ENCODE measurements at places on chromosomes 1 and 21.

DNA sequence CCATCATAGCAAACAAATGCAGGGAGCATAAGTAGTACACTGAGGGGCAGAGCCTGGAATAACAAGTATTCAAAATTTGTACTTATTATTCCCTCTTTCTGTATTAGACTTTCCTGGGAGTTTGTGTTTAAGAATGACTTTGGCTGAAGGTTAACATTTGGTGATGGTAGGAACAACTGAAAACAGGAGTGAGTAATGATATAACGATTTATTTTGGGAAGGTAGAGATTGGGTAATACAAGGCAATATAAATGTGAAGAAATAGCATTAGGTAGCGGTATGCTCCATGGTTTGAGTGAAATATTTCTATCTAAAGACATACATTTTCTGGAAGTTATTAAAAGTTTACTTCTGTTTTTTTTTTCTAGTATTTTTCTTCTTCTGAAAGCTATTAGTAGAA is 18.5 kb upstream of the C1orf21 start:
- DNase-seq = no peak

GRCh38 chr21:33866826-33867225 is 48.8 kb downstream of the ATP5PO start:
- DNase-seq = no peak

DNA sequence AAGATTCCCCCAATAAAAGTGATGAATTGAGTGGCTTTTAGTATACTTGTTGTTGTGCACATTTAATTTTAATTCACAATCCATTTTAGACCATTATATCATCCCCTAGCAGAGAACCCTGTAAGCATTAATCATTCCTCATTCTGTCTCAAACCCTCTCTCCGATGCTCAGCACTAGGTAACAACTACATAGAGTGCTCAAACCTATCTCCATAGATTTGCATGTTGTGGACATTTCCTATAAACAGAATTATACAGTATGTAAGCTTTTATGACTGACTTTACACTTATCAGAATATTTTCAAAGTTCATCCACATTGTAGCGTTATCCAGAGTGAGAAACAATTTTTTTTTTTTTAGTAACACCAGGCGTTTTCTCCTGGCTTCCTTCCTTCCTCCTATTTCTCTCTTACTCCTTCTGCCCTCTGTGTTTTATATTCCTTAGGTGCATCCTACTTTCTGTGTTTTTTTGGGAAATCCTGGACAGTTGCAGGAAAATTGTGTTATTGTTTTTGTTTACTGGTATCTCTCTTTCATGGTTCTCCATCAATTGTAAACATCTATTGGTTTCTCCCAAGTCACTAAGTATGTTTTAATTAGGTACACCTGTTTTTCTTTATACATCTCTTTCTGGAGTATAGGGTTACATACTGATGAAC is 1528.0 kb upstream of the TPTE start:
- no peak for DNase-seq

GRCh38 chr1:111746614-111746999 is 7.4 kb upstream of the INKA2 start:
- no peak for DNase-seq

GRCh38 chr1:110604586-110605148 is 1.5 kb downstream of the KCNA2 start:
- no peak for DNase-seq

- DNase-seq = peak; percentile 95
These were observed 45.8 kb downstream of the MIGA1 start for GRCh38 chr1:77825131-77825709.

- DNase-seq = peak; percentile 66
These were observed 28.8 kb downstream of the TAF5L start for GRCh38 chr1:229596925-229597699.

- DNase-seq = peak; percentile 16
These were observed 19.7 kb downstream of the GPSM2 start for GRCh38 chr1:108896146-108897145.

- DNase-seq = no peak
These were observed 69.6 kb upstream of the B3GALNT2 start for GRCh38 chr1:235573880-235574279.

- peak; percentile 34 for DNase-seq
These were observed 36.7 kb downstream of the ZBTB40 start for GRCh38 chr1:22488319-22488718.

DNA sequence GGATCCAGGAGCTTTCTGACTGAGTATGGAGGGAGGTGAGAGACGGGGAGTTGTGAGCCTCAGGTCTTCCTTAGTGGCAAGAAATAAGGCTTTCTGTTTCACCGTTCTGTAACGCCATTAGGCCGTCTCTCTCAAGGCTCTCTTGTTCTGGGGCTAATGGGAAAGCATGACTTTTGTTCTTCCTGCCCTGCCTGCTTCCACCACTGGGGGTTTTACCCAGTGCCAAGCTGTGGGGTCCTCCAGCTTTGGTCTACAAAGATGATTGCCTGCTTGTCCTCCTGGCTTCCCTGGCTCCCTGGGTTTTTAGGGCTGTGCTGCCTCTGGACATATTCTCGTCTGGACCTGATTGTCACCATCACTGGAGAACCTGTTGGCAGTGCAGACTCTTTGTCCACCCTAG is 74.8 kb upstream of the TINAGL1 start:
- no peak for DNase-seq

- peak; percentile 90 for DNase-seq
These were observed 4.5 kb downstream of the ADARB1 start for GRCh38 chr21:45078877-45079281.

DNA sequence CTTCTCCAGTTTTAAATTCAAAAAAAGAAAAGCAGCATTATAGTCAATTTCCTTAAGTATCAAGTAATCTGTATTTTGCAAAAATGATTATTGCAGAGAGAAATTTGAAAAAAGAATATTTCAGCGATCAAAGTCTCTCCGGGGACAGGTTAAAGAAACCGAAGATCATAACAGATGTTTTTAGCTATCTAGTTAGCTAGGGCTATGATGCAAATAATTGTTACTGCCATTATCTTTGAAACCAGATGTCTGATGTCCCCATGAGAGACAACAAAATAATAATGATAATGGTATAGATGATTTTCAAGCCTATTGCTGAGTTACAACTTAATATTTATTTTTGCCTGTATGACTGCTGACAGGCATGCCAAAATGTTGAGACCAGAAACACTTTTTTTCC is 1326.0 kb downstream of the PLA2G4A start:
- DNase-seq = no peak

GRCh38 chr1:205523891-205524793 is 19.7 kb downstream of the CDK18 start:
- peak; percentile 79 for DNase-seq

GRCh38 chr1:227318853-227319607 is 738 bp upstream of the CDC42BPA start:
- peak; percentile 50 for DNase-seq

DNA sequence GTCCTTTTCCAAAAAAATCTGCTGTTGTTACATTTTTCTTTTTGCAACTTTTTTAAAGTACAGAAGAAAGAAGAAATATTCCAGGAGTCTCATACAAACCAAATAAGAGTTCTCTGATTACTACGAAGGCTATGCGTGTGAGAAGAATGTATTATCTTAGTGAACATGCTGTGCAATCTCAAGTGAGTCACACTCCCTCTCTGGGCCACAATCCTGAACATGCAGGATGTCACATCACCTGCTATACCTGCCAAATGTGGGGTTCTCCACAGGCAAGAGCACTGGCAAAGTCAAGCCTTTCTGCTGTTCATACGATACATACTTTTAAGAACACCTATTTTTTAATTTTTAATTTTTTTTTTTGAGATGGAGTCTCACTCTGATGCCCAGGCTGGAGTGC is 21.7 kb upstream of the TRIM63 start:
- DNase-seq = no peak

- peak; percentile 31 for DNase-seq
These were observed 837 bp downstream of the FOXD3 start for GRCh38 chr1:63322944-63323864.

- peak; percentile 27 for DNase-seq
These were observed 84.9 kb downstream of the PIGK start for GRCh38 chr1:77134359-77134758.

DNA sequence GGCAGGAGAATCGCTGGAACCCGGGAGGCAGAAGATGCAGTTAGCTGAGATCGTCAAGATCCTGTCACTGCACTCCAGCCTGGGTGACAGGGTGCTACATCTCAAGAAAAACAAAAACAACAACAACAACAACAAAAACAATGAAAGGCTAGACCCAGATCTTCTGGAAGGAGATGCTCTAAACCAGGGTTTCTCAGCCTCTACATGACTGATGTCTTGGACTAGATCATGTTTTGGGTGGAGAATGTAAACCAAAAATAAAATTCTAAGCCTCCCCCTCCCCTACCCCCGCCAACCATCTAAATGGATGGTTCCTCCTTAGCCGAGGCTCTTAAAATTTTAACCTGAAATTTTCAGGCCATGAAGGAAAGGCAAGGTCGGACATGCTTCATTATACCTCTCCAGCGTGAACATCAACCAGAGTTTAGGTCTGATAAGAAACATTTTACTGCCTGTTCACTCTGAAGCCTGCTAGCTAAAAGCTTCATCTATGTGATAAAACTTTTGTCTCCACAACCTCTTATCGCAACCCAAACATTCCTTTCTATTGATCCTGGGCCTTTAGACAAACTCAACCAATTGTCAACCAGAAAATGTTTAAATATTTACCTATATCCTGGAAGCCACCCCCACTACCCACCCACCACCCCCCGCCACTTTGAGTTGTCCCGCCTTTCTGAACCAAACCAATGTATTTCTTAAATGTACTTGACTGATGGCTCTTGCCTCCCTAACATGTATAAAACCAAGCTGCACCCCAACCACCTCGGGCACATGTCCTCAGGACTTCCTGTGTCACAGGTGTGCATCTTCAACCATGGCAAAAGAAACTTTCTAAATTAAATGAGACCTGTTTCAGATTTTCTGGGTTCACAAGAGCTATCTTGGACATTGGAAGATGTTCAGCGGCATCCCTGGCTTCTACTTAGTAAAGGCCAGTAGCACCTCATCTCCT is 1.9 kb upstream of the CAPN2 start:
- no peak for DNase-seq

DNA sequence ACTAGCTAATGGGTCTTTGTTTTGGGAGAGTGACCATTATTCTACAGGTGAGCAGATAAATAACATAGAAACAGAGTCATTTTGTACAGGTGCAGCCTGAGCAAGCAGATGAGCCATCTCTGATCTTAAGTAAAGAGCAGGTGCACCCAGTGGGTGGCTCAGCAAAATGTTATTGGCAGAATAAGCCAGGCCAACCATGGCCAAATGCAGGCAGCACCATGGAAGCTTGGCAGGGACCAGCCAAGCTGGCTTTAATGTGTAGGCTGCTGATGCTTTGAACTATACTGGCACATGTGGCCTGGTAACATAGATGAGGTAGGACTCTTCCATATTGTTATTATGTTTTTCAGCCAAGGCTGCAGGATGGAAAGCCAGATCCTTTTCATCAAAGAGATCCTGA is 553.3 kb upstream of the ZRANB2 start:
- DNase-seq = no peak

DNA sequence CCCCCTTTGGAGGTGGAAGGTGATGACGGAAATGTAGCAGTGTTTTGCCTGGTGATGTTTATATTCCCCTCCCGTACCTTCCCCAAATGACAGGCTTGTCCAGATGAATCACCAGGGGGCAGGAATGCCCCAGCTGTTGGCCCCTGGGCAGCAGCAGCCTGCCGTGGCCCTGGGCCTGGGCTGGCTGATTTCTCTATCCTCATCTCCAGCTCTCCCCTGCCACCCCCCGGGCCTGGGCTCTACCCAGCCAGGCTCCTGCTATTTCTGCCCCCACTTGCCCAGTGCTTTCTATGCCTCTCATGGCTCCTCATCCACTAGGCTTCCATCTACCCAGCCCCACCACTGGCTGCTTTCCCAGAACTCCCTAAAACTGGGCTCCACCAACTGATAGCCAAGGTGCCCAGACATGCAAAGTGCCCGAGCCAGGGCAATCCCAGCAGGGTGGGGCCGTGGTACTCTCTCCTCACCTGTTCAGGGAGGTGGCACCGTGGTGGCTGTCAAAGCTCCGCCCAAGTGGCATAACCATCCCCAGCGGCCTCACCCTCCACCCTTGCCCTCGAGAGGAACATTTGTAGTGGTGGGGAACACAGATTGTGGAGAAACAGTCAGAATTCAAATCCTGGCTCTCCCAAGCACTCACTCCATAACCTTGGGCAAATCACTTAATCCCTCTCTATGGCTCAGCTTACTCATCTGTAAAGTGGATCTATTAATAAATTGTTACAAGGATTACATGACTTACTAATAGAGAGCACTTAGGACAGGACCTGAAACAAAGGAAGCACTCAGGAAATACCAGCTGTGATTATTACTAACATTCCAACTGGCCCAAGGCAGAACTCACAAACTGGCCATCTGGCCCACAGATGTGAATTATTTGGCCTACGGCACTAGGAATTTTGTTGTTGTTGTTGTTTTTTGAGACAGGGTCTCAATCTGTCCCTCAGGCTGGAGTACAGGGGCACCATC is 12.8 kb upstream of the ECE1 start:
- peak; percentile 87 for DNase-seq

DNA sequence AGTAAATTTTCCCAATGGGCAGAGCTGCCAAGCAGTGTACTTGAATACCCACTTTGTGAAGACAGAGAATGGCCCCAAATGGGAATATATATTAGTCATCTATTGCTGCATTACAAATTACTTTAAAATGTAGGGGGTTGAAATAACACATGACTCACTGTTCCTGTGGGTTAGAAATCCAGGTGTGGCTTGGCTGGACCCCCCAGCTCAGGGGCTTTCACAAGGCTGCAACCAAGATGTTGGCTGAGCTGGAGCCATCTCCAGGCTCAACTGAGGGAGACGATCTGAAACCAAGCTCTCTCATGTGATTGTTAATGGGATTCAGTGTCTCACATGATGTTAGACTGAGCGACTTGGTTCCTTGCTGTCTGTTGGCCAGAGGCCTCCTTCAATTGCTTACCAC is 33.4 kb upstream of the ARHGAP29 start:
- peak; percentile 85 for DNase-seq

- no peak for DNase-seq
These were observed 29.2 kb downstream of the ARID4B start for GRCh38 chr1:235298758-235299157.

DNA sequence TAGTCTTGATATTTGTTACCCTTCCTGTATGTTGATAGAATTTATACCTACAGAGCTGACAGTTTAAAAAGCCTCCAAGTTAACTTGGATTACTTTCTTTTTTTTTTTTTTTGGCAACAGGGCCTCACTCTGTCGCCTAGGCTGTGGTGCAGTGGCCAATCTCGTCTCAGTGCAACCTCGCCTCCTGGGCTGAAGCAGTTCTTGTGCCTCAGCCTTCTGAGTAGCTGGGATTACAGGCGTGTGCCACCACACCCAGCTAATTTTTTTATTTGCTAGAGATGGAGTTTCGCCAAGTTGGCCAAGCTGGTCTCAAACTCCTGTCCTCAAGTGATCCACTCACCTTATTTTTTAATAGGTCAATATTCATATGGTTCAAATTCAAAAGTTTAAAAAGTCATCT is 32.7 kb downstream of the WDTC1 start:
- DNase-seq = no peak

DNA sequence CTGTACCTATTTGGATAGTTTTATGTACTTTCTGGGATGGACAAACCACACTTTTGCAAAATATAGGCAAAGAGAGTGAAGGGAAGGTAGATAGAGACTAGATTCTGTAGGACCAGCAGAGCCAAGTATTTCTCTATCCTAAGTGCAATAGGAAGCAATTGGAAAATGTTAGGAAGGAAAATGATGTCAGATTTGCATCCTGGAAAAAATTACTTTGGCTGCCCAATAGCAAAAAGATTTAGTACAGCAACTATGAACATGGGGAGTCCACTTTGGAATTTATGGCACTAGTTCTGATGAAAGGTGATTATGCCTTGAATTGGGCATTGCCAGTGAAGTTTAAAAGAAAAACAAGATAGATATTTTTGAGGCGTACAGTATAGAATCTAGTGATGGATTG is 50.7 kb upstream of the CACYBP start:
- no peak for DNase-seq
